ENCODE measurements at places on chromosomes 6 and 20. TPM values are rescaled to one million over a fixed set of nuclear protein-coding genes. Genes with fewer than 3 reads are reported as not detected.

Gene SRPK1
- 38.6 TPM for total RNA-seq

- no peaks in the 10 kb centered on the region for H3K36me3 ChIP-seq
- H3K27me3 ChIP-seq = no peaks in the 10 kb centered on the region
- no peak overlapping the region for H3K4me3 ChIP-seq
- H3K27ac ChIP-seq = no peak overlapping the region
Observed at GRCh38 chr6:157952861-157953351, 28.8 kb upstream of the SYNJ2 start.

DNA sequence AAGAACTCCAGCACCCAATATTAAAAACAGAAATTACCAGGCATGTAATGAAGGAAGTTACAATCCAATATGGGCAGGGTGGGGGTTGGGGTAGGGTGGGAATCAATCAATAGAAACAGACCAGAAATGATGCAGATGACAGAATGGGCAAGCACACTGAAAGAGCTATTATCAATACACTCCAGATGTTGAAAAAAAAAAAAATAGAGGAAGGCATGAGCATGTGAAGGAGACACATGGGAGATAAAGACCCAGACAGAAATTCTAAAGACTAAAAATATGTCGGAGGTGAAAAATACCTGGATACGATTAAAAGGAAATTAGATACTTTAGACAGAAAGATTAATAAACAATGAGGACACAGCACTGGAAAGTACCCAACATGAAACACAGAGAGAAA is 19.1 kb upstream of the ZC3H12D start:
- H3K4me3 ChIP-seq = no peak overlapping the region
- no peak overlapping the region for H3K27ac ChIP-seq
- no peak for DNase-seq
- H3K36me3 ChIP-seq = peaks cover 17% of the 10 kb centered on the region
- no peaks in the 10 kb centered on the region for H3K27me3 ChIP-seq
- no peaks in the 10 kb centered on the region for H3K4me1 ChIP-seq

GRCh38 chr20:45156713-45157112 is 18.0 kb upstream of the PI3 start:
- no peak overlapping the region for H3K27ac ChIP-seq
- no peaks in the 10 kb centered on the region for H3K4me1 ChIP-seq
- DNase-seq = no peak
- no peak overlapping the region for H3K4me3 ChIP-seq
- no peaks in the 10 kb centered on the region for H3K36me3 ChIP-seq

Gene OR2J3
- not detected for total RNA-seq

DNA sequence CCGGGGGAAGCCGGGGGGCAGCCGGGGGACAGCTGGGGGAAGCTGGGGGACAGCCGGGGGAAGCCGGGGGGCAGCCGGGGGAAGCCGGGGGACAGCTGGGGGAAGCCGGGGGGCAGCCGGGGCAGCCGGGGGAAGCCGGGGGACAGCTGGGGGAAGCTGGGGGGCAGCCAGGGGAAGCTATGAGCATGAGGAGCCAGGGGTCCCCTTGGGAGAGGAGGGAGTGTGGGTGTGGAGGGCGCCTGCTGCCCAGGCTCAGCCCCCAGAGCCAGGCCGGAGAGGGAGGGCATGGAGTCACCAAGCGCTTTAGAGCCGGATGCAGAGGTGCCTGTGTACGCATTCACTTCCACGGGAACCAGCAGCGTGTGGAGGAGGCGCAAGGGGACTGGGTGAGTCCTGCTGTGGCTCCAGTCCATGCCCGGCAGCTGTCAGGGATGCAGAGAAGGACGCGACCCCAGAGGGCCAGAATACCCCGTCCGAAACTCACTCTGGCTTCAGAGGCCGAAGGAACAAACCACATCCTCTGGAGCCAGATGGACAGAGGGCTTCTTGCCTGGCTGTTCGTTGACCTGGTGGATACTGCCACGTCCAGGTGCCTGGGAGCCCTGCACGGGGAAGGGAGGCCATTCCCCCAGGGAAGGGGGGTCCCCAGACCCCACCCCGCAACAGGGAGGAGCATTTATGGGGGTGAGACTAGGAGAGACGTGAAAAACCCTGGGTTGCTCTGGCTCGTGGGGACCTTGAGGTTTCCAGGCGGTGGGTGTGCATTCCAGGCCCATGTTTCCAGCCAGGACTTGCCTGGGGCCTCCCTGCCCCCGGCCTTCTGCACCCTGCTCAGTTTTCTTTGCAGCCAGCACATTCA is 26.5 kb upstream of the DACT2 start:
- no peak overlapping the region for H3K4me3 ChIP-seq
- H3K27ac ChIP-seq = no peak overlapping the region
- H3K4me1 ChIP-seq = peaks cover 21% of the 10 kb centered on the region

Gene NKAPL
- total RNA-seq = not detected

Gene CENPW
- 1.4 TPM for total RNA-seq

DNA sequence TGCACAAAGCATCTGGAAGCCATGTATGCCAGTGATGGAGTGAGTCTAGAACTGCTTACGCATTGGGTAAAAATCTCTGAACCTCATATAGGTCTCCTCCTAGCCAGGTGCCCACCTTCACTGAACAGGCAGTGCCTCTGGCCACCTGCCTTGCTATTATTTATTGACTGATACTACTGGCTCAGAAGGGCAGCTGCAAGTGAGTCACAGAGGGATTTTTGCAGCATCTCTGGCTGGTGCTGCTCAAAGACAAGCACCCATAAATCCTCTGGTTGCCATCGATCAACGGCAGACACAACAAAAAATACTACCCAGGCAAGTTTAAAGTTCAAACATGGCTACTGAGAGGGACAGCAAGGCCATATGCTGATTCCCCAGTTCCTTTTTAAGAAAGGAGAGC is 279.4 kb downstream of the UBE3D start:
- H3K27ac ChIP-seq = no peak overlapping the region
- H3K4me3 ChIP-seq = no peak overlapping the region
- no peaks in the 10 kb centered on the region for H3K27me3 ChIP-seq
- no peak for DNase-seq
- no peaks in the 10 kb centered on the region for H3K4me1 ChIP-seq

DNA sequence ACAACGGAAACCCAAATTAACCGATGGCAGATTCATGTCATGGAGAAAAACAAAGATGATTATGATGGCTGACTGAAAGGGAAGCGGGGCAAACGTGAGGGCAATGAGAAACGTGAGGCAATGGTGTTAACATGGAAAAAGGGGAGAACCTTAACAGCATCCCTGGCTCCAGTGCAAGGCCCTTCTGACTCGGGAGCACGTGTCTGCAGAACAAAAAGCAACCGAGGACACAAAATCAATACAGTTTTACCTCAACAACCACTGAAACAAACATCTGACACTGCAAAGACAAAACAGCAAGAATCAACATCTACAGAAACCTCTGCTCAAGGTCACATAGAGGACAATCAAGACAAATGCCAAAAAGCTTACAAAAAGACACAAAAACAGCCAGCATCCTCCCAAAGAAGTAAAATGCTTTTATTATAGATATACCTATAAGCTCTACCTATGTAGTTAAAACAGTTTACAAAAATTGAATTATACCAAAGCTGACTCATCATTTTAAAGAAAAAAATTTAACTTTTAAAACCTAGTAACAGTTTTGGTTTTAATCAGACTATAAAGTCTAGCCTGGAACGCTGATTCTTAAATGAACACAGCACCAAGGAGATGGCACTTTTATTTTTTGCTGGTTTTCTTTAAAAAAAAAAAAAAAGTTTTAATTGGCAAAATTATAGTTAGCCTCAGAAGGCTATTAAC is 43.1 kb downstream of the SMLR1 start:
- H3K27ac ChIP-seq = no peak overlapping the region
- DNase-seq = no peak
- no peaks in the 10 kb centered on the region for H3K4me1 ChIP-seq
- H3K36me3 ChIP-seq = no peaks in the 10 kb centered on the region
- no peak overlapping the region for H3K4me3 ChIP-seq

- H3K27me3 ChIP-seq = no peaks in the 10 kb centered on the region
- H3K36me3 ChIP-seq = no peaks in the 10 kb centered on the region
- H3K4me3 ChIP-seq = no peak overlapping the region
- H3K27ac ChIP-seq = no peak overlapping the region
Observed at GRCh38 chr6:140303218-140303949, 928.9 kb upstream of the CITED2 start.

DNA sequence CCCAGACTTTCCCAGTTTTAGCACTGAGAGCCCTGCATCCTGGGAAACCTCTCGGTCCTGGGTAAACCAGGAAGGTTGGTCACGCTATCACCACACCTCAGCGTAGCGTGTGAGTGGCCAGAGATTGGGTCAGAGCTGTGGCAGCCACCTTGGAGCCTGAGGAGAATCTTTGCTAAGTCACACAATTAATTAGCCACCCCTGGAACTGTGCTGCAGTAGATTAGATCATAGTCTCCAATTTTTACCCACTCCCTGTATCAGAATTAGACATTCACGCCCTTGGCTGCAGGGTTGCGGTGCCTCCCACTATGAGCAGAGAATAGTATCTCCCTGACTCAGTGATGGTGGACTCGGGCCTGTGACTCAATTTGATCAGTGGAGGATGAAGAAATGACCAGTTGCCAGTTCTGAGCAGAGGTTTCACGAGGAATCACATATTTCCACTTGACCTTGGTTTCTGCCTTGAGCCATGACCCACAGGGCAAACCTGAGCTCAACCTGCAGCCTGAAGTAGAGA is 6.0 kb upstream of the PTGIS start:
- H3K27ac ChIP-seq = no peak overlapping the region
- no peak overlapping the region for H3K4me3 ChIP-seq
- DNase-seq = no peak
- no peaks in the 10 kb centered on the region for H3K36me3 ChIP-seq

Gene APCDD1L
- not detected for total RNA-seq

- peaks cover 49% of the 10 kb centered on the region for H3K36me3 ChIP-seq
- no peaks in the 10 kb centered on the region for H3K27me3 ChIP-seq
- H3K4me3 ChIP-seq = no peak overlapping the region
- no peak overlapping the region for H3K27ac ChIP-seq
- peaks cover 13% of the 10 kb centered on the region for H3K4me1 ChIP-seq
Observed at GRCh38 chr20:44203161-44203560, 7.4 kb downstream of the OSER1 start.

Gene TRDN
- total RNA-seq = not detected

Gene SSTR4
- not detected for total RNA-seq

DNA sequence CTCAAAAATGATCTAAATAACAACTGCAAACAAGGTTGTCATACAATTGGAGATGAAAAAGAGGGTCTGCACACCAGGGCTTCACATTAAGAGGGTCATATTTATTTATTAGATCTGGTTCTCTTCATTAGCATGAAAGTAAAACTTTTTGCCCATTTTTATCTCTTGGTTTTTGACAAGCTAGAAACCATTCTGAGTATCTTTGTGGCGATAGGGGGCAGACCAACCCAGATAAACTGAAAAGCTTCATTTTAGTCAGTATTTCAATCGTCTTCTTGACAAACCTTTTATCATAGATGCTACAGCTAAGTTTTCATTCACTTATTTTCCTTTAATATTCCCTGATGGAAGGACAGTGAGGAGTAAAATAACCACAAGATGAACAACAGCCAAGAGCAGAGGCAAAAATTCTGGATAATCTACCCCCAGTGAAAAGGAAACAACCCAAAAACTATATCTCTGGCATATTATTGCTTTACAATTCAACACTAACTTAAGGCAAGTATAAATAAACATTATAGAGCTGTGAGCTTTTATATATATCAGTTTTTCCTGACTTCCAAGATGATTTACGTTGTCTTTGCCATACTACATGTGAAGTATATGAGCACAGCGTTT is 45.2 kb downstream of the THEMIS start:
- no peaks in the 10 kb centered on the region for H3K27me3 ChIP-seq
- H3K4me3 ChIP-seq = no peak overlapping the region
- no peaks in the 10 kb centered on the region for H3K36me3 ChIP-seq
- no peaks in the 10 kb centered on the region for H3K4me1 ChIP-seq

GRCh38 chr6:38786486-38786885 is 71.4 kb downstream of the DNAH8 start:
- H3K36me3 ChIP-seq = no peaks in the 10 kb centered on the region
- no peak overlapping the region for H3K27ac ChIP-seq
- no peaks in the 10 kb centered on the region for H3K4me1 ChIP-seq
- no peak overlapping the region for H3K4me3 ChIP-seq
- peaks cover 2% of the 10 kb centered on the region for H3K27me3 ChIP-seq
- no peak for DNase-seq

Gene HFE
- total RNA-seq = 2.3 TPM

Gene HMGN4
- 70.3 TPM for total RNA-seq

GRCh38 chr20:32031007-32031958 is 20.8 kb upstream of the HCK start:
- peak; percentile 46 for DNase-seq
- H3K4me1 ChIP-seq = peaks cover 14% of the 10 kb centered on the region
- no peaks in the 10 kb centered on the region for H3K36me3 ChIP-seq
- H3K4me3 ChIP-seq = no peak overlapping the region
- no peak overlapping the region for H3K27ac ChIP-seq

Gene TSPO2
- total RNA-seq = not detected

- H3K36me3 ChIP-seq = peaks cover 11% of the 10 kb centered on the region
- peaks cover 59% of the 10 kb centered on the region for H3K4me1 ChIP-seq
- H3K27ac ChIP-seq = peak overlapping the region; percentile 77
Observed at GRCh38 chr20:57388953-57389694, 2.1 kb upstream of the RBM38 start.

Gene C6orf58
- total RNA-seq = not detected

GRCh38 chr6:127468936-127469335 is 9.7 kb upstream of the KIAA0408 start:
- H3K4me3 ChIP-seq = no peak overlapping the region

Gene TINAG
- not detected for total RNA-seq

GRCh38 chr20:62049342-62050165 is 16.1 kb downstream of the TAF4 start:
- no peak overlapping the region for H3K4me3 ChIP-seq
- no peaks in the 10 kb centered on the region for H3K27me3 ChIP-seq
- H3K36me3 ChIP-seq = no peaks in the 10 kb centered on the region
- DNase-seq = no peak
- H3K4me1 ChIP-seq = peaks cover 15% of the 10 kb centered on the region

Gene ELOVL2
- total RNA-seq = not detected

Gene PGC
- not detected for total RNA-seq

GRCh38 chr20:37852666-37853065 is 50.3 kb upstream of the VSTM2L start:
- no peak overlapping the region for H3K4me3 ChIP-seq
- no peaks in the 10 kb centered on the region for H3K27me3 ChIP-seq
- peaks cover 36% of the 10 kb centered on the region for H3K36me3 ChIP-seq
- H3K27ac ChIP-seq = no peak overlapping the region
- H3K4me1 ChIP-seq = no peaks in the 10 kb centered on the region
- DNase-seq = no peak

- H3K4me1 ChIP-seq = peaks cover 13% of the 10 kb centered on the region
- no peak overlapping the region for H3K27ac ChIP-seq
- peak overlapping the region; percentile 6 for H3K4me3 ChIP-seq
Observed at GRCh38 chr6:138107752-138108592, 753 bp upstream of the PERP start.

GRCh38 chr6:79543886-79544285 is 6.7 kb upstream of the LCA5 start:
- no peak overlapping the region for H3K27ac ChIP-seq
- H3K4me3 ChIP-seq = no peak overlapping the region
- H3K36me3 ChIP-seq = no peaks in the 10 kb centered on the region

- H3K4me1 ChIP-seq = no peaks in the 10 kb centered on the region
- H3K36me3 ChIP-seq = no peaks in the 10 kb centered on the region
- no peak overlapping the region for H3K4me3 ChIP-seq
- H3K27me3 ChIP-seq = no peaks in the 10 kb centered on the region
- no peak overlapping the region for H3K27ac ChIP-seq
- DNase-seq = no peak
Observed at GRCh38 chr6:75084872-75085381, 120.9 kb downstream of the COL12A1 start.

- no peak overlapping the region for H3K4me3 ChIP-seq
- H3K4me1 ChIP-seq = no peaks in the 10 kb centered on the region
- H3K27me3 ChIP-seq = no peaks in the 10 kb centered on the region
Observed at GRCh38 chr6:92820601-92821000, 598.8 kb downstream of the EPHA7 start.

All from natural killer cell (primary cell).